ENCODE measurements at places on chromosomes 11 and 22.

DNA sequence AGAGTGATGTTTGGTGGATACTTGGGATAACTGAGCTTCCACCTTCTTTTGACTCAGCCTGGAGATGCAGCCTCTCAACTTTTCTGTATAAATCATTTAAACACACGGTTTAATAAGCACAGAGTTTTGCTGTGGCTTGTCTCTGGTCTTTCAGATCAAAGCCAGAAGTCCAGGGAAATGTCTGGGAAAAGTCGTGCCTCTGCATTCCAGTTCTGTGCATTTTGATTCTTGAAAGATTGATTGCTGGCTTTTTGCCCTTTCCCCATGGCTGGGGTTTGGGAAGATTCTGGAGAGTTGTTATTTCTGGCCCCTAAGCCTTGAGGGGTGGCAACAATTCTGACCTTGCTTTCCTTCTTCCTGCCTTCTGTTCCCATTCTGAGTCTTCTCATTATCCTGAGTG, 154.1 kb downstream of the COMMD9 start:
- DNase-seq = no peak

DNA sequence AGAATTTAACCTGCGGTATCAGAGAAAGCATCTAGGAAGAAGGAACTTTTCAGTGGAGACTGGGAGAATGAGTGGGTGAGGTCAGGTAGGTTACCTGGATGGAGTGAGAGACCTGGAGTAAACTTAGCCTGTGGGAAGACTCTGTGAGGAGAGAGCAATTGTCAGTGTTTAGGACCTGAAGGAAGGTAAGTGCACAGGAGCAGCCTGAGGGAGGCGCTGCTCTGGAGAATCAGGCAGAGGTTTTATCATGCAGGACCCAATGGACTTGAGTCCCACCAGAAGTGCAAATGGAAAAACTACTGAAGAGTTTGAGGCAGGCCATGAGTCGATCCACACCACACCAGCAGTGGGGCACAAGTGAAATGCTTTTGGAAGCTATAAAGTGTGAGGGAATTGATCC, 10.6 kb upstream of the IFTAP start:
- DNase-seq = no peak

DNA sequence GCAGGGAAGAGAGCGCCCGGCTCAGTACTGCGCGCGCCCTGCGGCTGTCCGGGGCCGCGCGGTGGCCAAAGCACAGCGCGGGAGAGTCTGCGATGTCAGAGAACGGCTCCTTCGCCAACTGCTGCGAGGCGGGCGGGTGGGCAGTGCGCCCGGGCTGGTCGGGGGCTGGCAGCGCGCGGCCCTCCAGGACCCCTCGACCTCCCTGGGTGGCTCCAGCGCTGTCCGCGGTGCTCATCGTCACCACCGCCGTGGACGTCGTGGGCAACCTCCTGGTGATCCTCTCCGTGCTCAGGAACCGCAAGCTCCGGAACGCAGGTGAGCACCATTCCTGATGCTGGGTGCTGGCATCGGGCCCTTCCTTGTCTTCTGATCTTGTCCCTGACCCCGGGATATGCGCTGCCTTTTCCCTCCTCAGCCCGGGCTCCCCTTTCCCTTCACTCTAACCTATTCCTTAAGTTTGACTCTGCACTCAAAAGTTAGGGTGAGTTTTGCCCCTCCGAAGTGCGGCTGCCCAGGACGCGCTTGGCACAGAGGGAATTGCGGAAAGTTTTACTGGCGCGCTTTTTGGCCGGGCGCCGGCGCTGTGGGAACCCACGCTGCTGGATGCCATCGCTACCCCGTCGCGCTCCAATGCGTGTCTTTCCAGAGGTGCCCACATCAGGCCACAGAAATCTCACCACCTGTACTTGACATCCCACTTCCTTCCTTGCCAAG, at the start of gene MTNR1B:
Gene MTNR1B, plus strand, starts transcription at position 18 of the 714 bp plus-strand sequence. Its CDS starts 75 bp downstream, at position 93.
- DNase-seq = no peak

- no peak for DNase-seq
Measured at GRCh38 chr22:19519041-19519926, 4.9 kb downstream of the CLDN5 start.

DNA sequence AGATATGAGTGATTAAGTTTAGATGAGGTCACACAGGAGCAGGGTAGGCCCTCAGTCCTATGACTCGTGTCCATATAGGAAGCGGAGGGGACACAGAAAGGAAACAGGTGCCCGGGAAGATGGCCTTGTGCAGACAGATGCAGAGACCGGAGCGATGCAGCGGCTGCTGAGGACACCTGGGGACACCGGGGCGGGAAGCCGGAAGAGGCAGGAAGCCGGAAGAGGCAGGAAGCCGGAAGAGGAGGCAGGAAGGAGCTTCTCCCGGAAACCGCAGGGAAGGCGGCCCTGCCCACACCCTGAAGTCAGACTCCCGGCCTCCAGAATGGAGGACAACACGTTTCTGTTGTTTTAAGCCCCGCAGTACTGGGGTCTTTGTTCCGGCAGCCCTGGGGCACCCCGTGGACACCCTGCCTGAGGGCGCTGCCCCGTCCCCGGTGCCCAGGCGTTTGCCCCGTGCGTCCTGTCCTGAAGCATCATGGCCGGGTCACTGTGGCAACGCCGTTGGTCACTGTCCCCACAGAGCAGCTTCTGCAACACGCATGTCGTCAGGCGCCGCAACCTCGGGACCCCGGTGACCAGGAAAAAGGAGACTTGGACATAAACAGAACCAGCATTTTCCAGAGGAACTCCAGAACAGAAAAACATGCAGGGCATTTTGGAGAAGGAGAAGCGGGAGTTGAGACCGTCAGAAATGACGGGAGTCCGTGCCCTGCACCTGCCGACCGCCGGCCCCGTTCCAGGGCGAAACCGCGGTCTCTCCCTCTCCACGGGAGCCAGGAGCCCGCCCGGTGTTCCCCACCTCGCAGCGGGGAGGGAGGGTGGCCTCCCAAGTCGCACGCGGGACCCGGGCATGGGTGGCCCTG, 103.4 kb downstream of the BRD1 start:
- DNase-seq = peak; percentile 46

DNA sequence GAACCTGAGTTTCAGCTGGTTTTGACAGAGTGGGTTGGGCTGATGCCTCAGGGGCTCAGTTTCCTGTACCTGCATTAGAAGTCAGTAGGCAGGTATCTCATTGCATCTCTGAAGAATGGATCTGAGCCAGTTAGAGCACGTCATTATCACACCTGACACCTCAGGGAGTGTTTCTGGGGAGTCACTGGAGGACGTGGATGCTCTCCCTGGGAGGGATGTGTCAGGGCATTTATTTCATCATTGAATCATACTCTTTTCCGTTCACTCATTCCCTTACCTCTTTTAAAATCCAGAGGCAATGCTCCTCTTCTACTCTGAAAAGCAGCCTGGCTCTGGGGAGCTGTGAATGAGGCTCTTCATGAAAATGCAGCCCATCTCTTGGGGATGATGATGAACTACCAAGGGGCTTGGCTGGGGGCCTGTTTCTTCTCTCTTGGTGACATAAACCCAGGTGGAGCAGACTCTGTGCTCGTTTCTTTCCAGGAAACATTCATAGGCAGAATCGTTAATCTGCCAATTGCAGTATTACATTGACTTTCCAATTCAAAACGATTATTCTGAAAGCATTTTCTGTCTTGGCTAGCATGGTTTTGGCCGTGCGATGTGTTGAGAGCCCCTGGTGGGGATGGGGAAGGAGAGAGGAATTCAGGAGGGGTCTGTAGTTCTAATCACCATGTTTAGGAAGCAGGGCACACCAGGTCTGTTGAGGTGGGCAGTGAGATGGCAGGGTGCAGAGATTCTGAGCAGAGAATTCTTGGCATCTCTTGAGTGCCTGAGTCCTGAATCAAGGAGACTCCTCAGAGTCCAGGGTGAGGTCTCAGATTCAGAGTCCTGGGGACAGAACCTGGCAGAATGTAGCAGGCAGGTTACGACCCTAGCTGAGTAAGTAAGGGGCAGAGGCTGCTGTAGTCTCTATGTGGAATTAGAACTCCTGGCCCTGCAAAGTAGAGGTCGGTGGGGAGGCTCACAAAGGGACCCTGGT, 12.6 kb downstream of the PARVA start:
- no peak for DNase-seq

GRCh38 chr11:47061429-47062178, 115.1 kb downstream of the ARFGAP2 start:
- DNase-seq = no peak

GRCh38 chr11:111350811-111351210, 28.3 kb downstream of the POU2AF1 start:
- no peak for DNase-seq

Measured in CD4-positive, alpha-beta T cell treated with Interleukin-15 for 4 hours (primary cell).